ENCODE measurements at places on chromosomes 16 and 17. TPM values are rescaled to one million over a fixed set of nuclear protein-coding genes. Genes with fewer than 3 reads are reported as not detected.
A peak's percentile ranks its signal among the peaks of the same experiment; 100 is the strongest.

- H3K4me1 ChIP-seq = peaks cover 18% of the 10 kb centered on the region
- H3K4me3 ChIP-seq = peak overlapping the region; percentile 49
- DNase-seq = no peak
Measured at GRCh38 chr17:64411999-64412771, 21.5 kb upstream of the PECAM1 start.

GRCh38 chr17:3636154-3636907 is at the start of the genes CTNS and SHPK:
TSS of gene CTNS (plus strand) at chr17:3636760. CDS start at chr17:3640207, 3,447 bp downstream.
TSS of gene SHPK (minus strand) at chr17:3636250. CDS start at chr17:3636219, 31 bp downstream.
- peak within 1 kb of the TSS; percentile 95 for H3K4me3 ChIP-seq
- H3K27me3 ChIP-seq = no peaks in the 10 kb centered on the region

DNA sequence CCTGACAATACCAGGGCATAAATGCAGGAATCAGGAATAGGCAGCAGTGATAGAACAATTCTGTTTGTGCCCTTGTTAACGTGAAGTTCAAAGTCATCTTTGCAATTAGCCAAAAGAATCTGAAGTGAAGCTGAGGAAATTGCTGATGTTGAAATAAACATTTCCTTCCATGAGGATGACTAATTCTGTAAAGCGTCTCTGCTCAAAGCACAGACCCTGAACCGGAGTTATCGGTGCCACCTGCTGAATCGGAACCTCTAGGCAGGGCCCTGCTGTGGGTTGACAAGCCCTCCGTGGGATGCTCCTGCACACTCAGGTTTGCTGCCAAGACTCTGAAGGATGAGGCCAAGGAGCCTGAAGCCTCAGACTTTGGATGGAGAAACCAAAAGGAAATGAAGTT is 37.0 kb upstream of the CDH1 start:
- no peak for DNase-seq
- no peaks in the 10 kb centered on the region for H3K27me3 ChIP-seq
- no peaks in the 10 kb centered on the region for H3K36me3 ChIP-seq
- no peak overlapping the region for H3K27ac ChIP-seq
- H3K4me1 ChIP-seq = peaks cover 3% of the 10 kb centered on the region
- no peak overlapping the region for H3K4me3 ChIP-seq

GRCh38 chr16:70574595-70575271 is 51.1 kb downstream of the SF3B3 start:
- peaks cover 44% of the 10 kb centered on the region for H3K36me3 ChIP-seq
- peak overlapping the region; percentile 46 for H3K27ac ChIP-seq
- no peaks in the 10 kb centered on the region for H3K27me3 ChIP-seq

DNA sequence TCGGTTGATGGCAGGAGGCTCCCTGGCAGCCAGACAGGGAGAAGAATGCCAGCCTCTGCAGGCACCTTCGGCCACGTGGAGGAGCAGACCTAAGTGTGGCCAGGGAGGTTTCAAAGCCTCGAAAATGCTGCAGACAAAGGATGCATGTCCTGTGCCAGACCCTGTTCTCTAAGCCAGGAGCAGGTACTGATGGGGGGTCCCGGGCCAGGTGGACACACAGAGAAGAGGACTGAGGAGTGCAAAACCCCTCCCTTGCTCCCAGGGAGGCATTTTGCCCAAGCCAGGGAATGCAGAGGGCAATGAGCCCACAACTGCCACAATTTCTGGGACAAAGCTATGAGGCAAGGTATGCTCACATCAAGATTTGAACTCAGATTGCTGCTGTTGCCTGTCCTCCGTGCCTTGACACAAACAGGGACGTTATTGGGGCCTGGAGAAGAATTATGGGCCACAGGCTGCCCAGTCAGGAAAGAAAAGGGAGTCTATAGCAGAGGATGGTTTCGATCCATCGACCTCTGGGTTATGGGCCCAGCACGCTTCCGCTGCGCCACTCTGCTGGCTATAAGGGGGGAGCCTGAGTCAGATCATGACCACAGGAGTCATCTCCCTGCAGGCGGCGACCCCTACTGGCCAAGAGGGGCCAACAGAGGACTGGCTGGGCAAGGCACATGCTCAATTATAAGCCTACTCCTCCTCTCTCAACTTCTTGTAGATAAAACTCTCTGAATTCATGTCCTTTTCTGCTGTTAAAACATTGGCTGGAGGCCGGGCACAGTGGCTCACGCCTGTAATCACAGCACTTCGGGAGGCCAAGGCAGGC is 25.1 kb upstream of the FOXK2 start:
- peak; percentile 94 for DNase-seq
- peak overlapping the region; percentile 81 for H3K27ac ChIP-seq
- peak overlapping the region; percentile 70 for H3K4me3 ChIP-seq
- no peaks in the 10 kb centered on the region for H3K36me3 ChIP-seq

DNA sequence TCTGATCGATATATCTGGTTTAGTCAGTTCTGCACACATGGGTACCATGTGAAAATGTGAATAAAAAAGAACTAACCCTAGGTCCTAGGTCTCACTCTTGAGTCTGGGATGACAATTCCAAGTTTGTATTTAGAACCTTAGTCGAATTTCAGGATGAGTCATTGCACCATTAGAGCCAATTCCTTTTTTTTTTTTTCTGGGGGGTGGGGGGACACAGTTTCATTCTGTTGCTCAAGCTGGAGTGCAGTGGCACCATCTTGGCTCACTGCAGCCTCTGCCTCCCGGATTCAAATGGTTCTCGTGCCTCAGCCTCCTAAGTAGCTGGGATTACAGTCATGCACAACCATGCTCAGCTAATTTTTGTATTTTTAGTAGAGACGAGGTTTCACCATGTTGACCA is 41.6 kb downstream of the SPAG9 start:
- H3K4me1 ChIP-seq = no peaks in the 10 kb centered on the region
- no peak for DNase-seq
- H3K27ac ChIP-seq = no peak overlapping the region
- no peak overlapping the region for H3K4me3 ChIP-seq
- no peaks in the 10 kb centered on the region for H3K27me3 ChIP-seq

DNA sequence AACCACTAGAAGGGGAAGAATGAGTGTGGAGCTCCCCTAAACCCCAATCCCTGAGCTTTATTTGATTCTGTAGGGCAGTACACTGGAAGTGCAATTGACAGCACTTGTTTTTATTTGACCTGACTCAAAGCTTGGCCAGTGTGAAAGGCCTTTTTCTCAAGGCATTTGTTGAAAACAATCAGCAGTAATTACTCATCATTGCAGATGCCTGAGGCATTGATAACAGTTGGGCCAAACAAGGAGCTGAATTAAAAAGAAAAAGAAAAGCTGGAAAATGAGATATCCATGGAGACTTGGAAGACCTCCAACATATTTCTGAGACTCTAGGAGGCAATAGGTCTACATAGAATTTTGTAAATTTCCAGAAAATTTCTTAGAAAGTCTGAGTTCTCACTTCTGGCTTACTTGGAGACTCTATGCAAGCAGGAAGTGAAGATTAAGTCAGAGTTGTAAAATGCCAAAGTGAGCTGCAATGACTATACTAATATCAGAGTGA is 200.8 kb upstream of the KCNJ16 start:
- no peak overlapping the region for H3K27ac ChIP-seq
- no peaks in the 10 kb centered on the region for H3K36me3 ChIP-seq

DNA sequence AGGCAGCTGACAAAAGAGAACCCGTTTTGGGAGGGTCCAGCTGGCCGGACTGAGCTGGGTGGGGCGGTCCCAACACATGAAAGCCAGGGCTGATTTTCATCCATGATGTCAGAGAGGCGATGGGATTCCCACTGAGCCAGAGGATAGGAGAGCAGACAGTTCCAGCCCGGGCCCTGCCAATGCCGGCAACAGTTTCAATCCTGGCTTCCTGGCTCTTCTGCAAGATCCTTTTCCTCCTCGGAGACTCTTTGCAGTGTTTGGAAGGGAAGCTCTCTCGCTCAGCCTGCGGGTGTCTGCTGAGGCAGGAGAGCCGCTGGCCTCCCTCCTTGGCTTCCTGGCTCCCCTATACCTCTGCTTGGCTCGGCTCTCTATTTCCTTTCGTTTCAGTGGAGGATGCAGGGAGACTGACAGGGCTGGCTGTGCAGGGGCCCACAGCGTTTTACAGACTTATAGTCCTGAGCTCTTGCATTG is 145.5 kb upstream of the SOX9 start:
- H3K36me3 ChIP-seq = no peaks in the 10 kb centered on the region
- H3K27me3 ChIP-seq = no peaks in the 10 kb centered on the region
- no peak overlapping the region for H3K4me3 ChIP-seq
- no peak overlapping the region for H3K27ac ChIP-seq

DNA sequence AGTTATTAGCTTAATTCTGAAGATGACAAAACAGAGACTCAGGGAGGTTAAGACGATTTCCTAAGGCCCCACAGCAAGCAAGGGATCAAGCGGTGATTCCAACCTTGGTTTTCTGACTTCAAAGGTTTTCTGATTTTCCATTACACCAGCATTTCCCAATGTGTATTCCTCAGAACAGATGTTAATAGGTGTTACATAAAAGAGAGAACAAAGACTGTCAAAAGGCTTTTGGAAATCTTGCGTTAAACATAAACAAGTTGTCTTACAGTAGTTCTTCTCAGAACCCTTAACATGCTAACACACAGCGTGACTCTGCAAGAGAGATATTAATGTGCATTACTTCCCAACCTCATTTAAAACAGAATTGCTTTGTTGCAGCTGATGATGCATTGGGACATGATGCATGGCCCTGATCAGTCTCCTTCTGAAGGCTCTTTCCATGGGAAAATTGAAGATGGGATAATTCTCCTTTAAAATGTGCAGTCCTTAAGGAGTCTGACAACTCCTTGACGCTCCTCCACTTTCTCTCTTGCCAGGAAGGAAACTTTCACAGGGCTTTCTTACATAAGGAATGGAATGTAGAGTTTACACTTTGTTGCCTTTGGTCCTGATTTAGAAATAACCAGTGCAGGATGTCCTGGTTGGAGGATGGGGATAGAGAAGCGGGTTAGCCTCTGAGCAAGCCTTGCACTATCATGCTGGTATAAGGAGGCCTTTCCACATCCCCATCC is 21.5 kb upstream of the MMD start:
- H3K27me3 ChIP-seq = peaks cover 2% of the 10 kb centered on the region
- H3K4me3 ChIP-seq = no peak overlapping the region
- H3K27ac ChIP-seq = no peak overlapping the region
- DNase-seq = no peak
- no peaks in the 10 kb centered on the region for H3K4me1 ChIP-seq

Gene FNDC8
- total RNA-seq = not detected

Gene KRTAP9-2
- not detected for total RNA-seq

Gene GH1
- not detected for total RNA-seq

Gene GPR179
- total RNA-seq = 0.07 TPM

Gene PITPNC1
- total RNA-seq = 60.0 TPM

Gene ODAD4
- total RNA-seq = 0.79 TPM

Gene VMP1
- total RNA-seq = 423 TPM
